ENCODE measurements at places on chromosomes 5 and 9. TPM values are rescaled to one million over a fixed set of nuclear protein-coding genes. Genes with fewer than 3 reads are reported as not detected.

DNA sequence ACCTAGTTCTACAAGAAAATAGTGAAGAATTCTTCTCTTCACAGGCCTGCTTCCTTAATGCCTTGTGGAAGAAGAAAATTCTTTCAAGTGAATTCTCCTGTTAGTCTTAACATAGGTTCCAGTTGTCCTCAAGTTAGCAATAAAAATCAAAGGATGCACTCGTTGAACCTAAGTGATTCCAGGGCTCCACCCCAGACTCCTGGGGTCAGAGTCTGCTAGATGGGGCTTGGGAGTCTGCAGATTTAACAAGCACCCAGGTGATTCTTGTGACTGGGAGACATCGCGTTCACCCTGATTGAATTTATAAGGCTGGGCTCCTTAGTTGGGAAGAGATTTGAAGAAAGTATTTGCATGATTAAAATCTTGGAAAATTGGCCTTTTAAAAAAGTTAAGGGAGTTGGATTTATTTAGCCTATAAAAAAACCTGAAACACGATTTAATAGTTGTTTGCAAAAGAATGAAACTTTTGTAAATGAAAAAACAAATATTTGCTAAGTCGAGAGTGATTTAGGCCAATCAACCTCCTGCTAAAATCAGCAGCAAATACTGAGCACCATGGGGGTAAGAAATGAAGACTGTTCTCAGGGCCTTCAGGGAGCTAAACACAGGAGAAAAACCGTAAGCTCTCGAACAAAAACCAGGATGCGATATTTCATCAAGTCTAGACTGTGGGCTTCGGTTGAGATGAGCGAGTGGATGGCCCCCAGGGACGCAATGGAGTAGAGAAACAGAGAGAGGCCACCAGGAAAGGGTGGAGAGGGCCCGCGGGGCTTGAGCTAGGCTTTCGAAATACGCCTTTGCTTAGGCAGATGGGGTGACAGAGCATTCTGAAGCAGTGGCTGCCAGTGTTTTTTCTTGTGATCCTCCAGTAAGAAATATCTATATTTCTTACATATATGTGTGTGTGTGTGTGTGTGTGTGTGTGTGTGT, 86.9 kb upstream of the TTC23L start:
- no peaks in the 10 kb centered on the region for H3K27me3 ChIP-seq
- no peak overlapping the region for H3K27ac ChIP-seq
- H3K36me3 ChIP-seq, result no peaks in the 10 kb centered on the region
- no peak overlapping the region for H3K4me3 ChIP-seq
- H3K4me1 ChIP-seq, result no peaks in the 10 kb centered on the region
- DNase-seq, result no peak

DNA sequence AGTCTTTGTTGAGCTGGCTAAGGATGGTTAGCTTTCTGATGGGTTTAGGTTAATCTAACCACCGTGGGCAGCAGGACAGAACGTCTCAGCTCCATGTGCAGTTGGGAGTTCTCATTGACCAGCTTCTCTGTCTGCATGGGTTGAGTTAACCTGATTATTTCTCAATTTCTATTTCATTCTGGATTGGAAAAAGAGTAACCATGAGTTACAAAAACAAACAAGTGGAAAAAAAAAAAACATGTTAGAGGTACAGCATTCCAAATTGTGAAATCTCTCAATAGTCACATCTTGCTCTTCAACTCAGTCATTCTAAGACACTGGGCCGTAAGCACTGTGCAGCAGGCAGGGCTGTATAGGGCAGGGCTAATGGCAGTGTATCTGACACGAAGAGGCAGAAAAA, 343.7 kb upstream of the KLF4 start:
- H3K27me3 ChIP-seq, result no peaks in the 10 kb centered on the region
- H3K4me1 ChIP-seq, result no peaks in the 10 kb centered on the region
- no peak overlapping the region for H3K4me3 ChIP-seq
- no peak overlapping the region for H3K27ac ChIP-seq
- DNase-seq, result no peak

DNA sequence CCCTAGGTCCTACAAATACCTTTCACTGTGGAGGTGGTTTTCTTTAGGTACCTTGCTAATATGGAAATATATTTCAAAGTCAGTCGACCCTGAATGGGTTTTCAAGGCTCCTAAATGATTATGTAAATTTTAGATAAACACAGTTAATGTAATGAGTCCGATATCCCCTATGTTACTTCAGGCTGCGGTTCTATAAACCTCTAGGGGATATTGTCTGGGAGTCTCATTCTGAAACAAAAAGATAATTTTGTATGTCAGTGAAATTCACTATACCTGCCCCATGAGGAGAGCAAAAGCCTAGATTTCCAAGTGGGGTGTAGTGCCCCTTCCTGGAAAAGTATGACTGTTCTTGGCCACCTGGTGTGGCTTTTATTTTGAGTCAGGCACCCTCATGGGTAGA, 377.3 kb downstream of the ICE1 start:
- DNase-seq, result no peak
- H3K4me1 ChIP-seq, result no peaks in the 10 kb centered on the region
- H3K4me3 ChIP-seq, result no peak overlapping the region
- H3K36me3 ChIP-seq, result no peaks in the 10 kb centered on the region

DNA sequence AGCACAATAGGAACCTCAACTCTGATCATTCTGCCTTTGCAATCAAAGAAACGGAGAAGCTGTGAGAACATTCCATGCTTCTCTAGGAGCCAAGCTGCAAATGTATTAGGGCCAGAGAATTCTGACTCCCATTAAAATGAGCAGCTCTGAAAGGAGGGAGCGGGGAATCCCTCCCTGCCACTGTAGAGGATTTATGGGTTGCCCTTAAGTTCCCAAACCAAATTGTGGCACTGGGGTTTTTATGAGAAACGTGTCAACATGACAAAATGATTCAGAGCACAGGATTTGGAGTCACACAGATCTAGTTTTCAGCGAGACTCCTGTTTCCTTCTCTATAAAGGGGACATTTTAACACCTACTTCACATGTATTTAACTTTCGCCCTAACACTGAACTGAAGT, 1.8 kb downstream of the IL6ST start:
- H3K4me1 ChIP-seq, result peaks cover 51% of the 10 kb centered on the region
- peak overlapping the region; percentile 95 for H3K27ac ChIP-seq
- H3K36me3 ChIP-seq, result no peaks in the 10 kb centered on the region
- no peaks in the 10 kb centered on the region for H3K27me3 ChIP-seq

GRCh38 chr9:37382982-37383357, 39.5 kb upstream of the GRHPR start:
- no peak for DNase-seq
- H3K36me3 ChIP-seq, result no peaks in the 10 kb centered on the region
- no peaks in the 10 kb centered on the region for H3K27me3 ChIP-seq
- H3K4me3 ChIP-seq, result no peak overlapping the region

GRCh38 chr5:98461485-98461884, 312.0 kb upstream of the RGMB start:
- no peaks in the 10 kb centered on the region for H3K36me3 ChIP-seq
- no peaks in the 10 kb centered on the region for H3K27me3 ChIP-seq
- no peak overlapping the region for H3K4me3 ChIP-seq
- H3K4me1 ChIP-seq, result no peaks in the 10 kb centered on the region

DNA sequence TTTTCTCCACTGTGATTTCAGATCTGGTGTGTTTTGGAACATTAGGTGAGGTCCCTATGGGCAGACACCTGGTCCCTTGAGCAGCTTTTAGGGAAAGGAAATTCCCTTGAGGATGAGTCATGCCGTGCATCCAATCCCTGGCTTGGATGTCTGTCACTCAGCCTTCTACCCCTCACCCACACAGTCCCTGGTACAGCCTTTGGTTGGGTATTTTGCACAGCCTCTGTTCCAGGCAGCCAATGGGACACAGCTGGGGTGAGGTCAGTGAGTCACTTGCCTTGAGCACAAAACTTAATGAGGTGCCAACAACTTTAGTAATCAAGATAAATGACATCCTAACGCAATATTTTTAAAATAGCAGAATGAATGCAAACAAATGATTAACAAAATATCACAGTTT, 22.7 kb upstream of the SVEP1 start:
- H3K27ac ChIP-seq, result no peak overlapping the region
- H3K36me3 ChIP-seq, result no peaks in the 10 kb centered on the region
- DNase-seq, result no peak
- no peak overlapping the region for H3K4me3 ChIP-seq

DNA sequence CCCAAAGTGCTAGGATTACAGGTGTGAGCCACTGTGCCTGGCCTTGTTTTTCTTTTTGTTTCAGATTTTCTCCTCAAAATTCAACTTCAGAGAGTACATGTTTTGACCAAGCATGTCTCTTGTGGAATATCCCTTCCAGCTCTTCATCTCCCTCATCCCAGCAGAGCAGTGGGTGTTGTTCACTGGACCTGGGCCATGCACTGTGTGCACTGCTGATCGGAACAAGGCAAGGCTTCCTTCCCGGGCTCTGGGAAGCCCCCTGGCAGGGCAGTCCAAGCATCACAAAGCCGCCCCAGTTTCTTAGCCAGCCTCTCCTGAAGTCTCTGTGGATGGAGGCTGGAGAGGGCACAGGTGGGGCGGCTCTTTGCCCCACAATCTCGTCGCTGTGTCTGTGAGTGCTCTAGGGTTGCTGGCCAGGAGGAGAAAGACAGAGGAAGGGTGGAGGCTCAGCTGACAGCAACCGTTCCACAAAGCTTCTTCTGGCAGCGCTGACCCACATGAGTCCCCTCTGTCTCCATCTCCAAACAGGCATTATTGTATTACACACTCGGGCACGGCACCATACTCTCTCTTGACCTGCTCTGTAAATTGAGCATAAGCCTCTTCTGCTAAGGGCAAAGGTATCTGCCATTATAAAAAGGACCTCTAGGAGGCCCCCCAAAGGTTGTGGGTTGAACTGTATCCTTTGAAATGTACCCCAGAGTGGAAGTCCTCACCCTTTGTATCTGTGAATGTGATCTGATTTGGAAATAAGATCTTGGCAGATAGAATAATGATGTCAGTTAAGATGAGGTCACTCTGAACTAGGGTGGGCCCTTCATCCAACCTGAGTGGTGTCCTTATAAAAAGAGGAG, 89.6 kb downstream of the TARS1 start:
- H3K36me3 ChIP-seq, result no peaks in the 10 kb centered on the region
- H3K27me3 ChIP-seq, result no peaks in the 10 kb centered on the region
- no peaks in the 10 kb centered on the region for H3K4me1 ChIP-seq
- no peak for DNase-seq
- no peak overlapping the region for H3K4me3 ChIP-seq

- H3K4me3 ChIP-seq, result no peak overlapping the region
- no peaks in the 10 kb centered on the region for H3K36me3 ChIP-seq
- peak overlapping the region; percentile 57 for H3K27ac ChIP-seq
- H3K4me1 ChIP-seq, result peaks cover 35% of the 10 kb centered on the region
These were observed 1.5 kb upstream of the TMED7 start for GRCh38 chr5:115627295-115627865.

GRCh38 chr5:102523541-102524175, 24.9 kb upstream of the SLCO6A1 start:
- H3K4me3 ChIP-seq, result no peak overlapping the region
- H3K27ac ChIP-seq, result no peak overlapping the region
- no peaks in the 10 kb centered on the region for H3K27me3 ChIP-seq
- no peak for DNase-seq

GRCh38 chr9:78363221-78363620, 66.3 kb downstream of the PSAT1 start:
- H3K36me3 ChIP-seq, result no peaks in the 10 kb centered on the region
- no peak for DNase-seq
- no peak overlapping the region for H3K27ac ChIP-seq
- H3K27me3 ChIP-seq, result no peaks in the 10 kb centered on the region

- no peak for DNase-seq
- no peaks in the 10 kb centered on the region for H3K36me3 ChIP-seq
- no peak overlapping the region for H3K27ac ChIP-seq
- H3K27me3 ChIP-seq, result no peaks in the 10 kb centered on the region
- H3K4me1 ChIP-seq, result no peaks in the 10 kb centered on the region
These were observed 393.5 kb downstream of the DMAC1 start for GRCh38 chr9:7405924-7406604.

GRCh38 chr5:55073211-55073610, 29.2 kb upstream of the GZMA start:
- H3K36me3 ChIP-seq, result no peaks in the 10 kb centered on the region
- H3K4me1 ChIP-seq, result peaks cover 39% of the 10 kb centered on the region
- peak overlapping the region; percentile 17 for H3K27ac ChIP-seq

GRCh38 chr5:40667161-40667663, 12.5 kb upstream of the PTGER4 start:
- DNase-seq, result no peak
- H3K27ac ChIP-seq, result no peak overlapping the region
- H3K4me3 ChIP-seq, result no peak overlapping the region
- H3K36me3 ChIP-seq, result no peaks in the 10 kb centered on the region

- H3K4me1 ChIP-seq, result peaks cover 14% of the 10 kb centered on the region
- no peaks in the 10 kb centered on the region for H3K27me3 ChIP-seq
- no peak overlapping the region for H3K27ac ChIP-seq
- no peak overlapping the region for H3K4me3 ChIP-seq
These were observed 4.8 kb downstream of the GM2A start for GRCh38 chr5:151257731-151258181.

GRCh38 chr9:133700819-133701320, 37.3 kb downstream of the SARDH start:
- H3K27ac ChIP-seq, result peak overlapping the region; percentile 74
- DNase-seq, result no peak
- H3K4me1 ChIP-seq, result peaks cover 66% of the 10 kb centered on the region
- no peaks in the 10 kb centered on the region for H3K36me3 ChIP-seq
- no peaks in the 10 kb centered on the region for H3K27me3 ChIP-seq

DNA sequence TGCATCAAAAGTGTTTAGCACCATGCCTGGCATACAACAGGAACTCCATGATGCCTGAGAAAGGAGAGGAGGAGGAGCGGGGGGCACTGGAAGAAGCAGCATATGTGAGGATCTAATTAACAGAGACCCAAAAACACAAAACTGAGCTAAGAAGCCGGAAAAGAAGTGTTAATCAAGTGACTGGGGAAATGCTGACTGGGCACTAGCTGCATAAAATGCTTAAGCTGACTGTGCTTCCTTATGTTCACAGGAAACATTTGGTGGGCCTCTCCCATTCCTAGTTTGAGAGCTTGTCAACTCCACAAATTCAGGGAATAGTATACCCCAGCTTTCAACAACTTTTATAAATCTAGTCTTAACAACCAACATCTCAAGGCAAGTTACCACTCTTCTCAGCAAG, 26.6 kb downstream of the DEPDC1B start:
- no peaks in the 10 kb centered on the region for H3K36me3 ChIP-seq
- no peaks in the 10 kb centered on the region for H3K27me3 ChIP-seq
- H3K4me1 ChIP-seq, result peaks cover 7% of the 10 kb centered on the region
- no peak overlapping the region for H3K4me3 ChIP-seq

DNA sequence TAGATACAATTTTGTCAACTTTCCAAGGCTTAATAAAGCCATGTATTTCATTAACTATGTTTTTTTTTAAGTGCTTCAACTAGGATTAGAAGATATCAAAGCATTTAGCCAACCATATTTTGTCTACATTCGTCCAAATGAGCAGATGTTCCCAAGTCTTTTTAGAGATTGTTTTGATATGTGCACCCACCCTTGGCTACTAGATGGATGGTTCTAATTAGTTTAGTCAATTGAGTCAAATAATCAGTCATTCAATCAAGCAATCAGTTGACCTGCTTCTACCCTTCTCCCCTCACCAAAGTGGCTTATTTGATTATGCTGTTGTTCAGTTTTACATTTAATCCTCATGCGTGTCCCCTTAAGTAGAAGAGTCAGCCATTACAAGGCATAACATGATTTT, 319.5 kb upstream of the TNC start:
- H3K27me3 ChIP-seq, result no peaks in the 10 kb centered on the region

LVRN gene
- total RNA-seq, result not detected

SHOC1 gene
- not detected for total RNA-seq

PCDH1 gene
- not detected for total RNA-seq

VDAC1 gene
- 45.1 TPM for total RNA-seq

IL3 gene
- total RNA-seq, result not detected

CDC20B gene
- not detected for total RNA-seq

MGAT4B gene
- 121 TPM for total RNA-seq

C9 gene
- total RNA-seq, result not detected

GPR150 gene
- 2.4 TPM for total RNA-seq

EQTN gene
- total RNA-seq, result not detected

ORM2 gene
- total RNA-seq, result not detected

Data from CD4-positive, alpha-beta memory T cell (primary cell).